ENCODE measurements at places on chromosomes 11 and 22.

DNA sequence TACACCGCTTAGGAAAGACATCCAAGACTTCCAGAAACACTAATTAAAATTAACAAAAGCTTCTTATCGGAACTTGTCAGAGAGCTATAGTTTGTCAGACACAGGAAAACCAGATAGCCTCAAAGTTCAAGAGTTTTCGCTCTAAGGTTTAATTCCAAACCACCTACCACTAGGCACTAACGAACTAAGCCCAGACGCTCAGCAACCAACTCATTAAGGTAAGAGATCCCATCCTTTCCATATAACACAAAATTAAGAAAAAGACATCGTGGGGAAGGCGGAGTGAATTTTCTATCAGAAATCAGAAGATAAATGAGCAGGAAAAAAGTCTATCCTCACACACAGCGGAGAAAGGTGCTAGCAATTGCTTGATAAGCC lies 382 bp downstream of the IMMP1L start:
- no peak for DNase-seq

DNA sequence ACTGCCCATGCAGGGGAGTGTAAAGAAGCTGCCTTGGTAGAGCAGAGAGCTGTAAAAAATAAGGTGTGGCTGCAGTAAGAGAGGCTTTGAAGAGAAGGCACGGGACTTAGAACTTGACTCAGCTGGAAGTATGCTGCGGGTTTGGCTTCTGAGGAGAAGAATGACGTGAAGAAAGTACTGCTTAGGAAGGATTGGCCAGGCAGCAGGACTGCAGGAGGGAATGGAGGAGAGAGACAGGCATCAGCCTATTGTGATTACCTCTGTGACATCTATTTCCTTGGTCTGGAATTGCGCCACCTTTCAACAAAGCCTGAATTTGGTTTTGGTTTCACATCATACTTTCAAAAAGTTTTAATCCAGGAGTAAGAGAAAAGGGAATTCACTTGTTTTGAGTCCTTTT lies 22.5 kb downstream of the PRRG4 start:
- no peak for DNase-seq

DNA sequence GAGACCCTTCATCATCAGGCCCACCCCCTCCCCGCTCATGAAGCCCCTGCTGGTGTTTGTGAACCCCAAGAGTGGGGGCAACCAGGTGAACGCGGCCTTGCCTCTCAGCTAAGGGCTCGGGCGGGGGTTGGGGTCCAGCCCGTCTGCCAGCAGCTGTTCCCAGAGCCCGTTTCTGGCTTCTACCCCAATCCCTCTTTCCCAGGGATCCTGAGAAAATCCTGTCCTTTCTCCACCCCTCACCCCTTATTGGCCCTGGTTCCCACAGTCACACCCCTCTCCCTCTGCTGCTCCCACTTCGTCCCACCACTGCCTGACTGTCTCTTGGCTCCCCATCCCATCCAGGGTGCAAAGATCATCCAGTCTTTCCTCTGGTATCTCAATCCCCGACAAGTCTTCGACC lies 9.4 kb upstream of the MDK start:
- no peak for DNase-seq

GRCh38 chr11:3086671-3087150 lies 29.5 kb upstream of the CARS1 start:
- DNase-seq: no peak

DNA sequence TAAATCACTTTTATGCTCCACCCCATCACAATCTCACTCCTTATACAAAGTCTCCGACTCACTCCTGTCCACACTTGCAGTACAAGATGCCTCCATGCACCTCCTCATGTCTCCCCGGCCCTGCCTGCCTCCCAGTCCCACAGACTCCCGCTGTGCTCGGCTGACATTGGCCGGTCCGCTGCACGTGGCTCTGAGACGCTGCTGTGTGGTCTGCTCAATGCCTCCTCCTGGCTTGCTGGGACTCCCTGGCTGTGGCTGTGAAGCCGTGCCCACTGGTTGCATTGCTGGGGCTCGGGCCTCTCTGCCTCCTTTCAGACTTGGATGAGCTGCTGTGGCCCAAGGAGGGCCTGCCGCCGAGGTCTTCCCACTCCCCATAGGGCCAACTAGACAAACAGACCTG lies 224.0 kb upstream of the B3GAT1 start:
- no peak for DNase-seq

- DNase-seq: no peak
Observed at GRCh38 chr11:24575392-24575791, 78.5 kb downstream of the LUZP2 start.

GRCh38 chr11:33394431-33395109 lies 137.4 kb downstream of the HIPK3 start:
- DNase-seq: no peak

- DNase-seq: no peak
Observed at GRCh38 chr22:22555596-22555995, 3.5 kb downstream of the PRAME start.

GRCh38 chr11:49505231-49505630 lies 296.8 kb upstream of the FOLH1 start:
- DNase-seq: no peak

DNA sequence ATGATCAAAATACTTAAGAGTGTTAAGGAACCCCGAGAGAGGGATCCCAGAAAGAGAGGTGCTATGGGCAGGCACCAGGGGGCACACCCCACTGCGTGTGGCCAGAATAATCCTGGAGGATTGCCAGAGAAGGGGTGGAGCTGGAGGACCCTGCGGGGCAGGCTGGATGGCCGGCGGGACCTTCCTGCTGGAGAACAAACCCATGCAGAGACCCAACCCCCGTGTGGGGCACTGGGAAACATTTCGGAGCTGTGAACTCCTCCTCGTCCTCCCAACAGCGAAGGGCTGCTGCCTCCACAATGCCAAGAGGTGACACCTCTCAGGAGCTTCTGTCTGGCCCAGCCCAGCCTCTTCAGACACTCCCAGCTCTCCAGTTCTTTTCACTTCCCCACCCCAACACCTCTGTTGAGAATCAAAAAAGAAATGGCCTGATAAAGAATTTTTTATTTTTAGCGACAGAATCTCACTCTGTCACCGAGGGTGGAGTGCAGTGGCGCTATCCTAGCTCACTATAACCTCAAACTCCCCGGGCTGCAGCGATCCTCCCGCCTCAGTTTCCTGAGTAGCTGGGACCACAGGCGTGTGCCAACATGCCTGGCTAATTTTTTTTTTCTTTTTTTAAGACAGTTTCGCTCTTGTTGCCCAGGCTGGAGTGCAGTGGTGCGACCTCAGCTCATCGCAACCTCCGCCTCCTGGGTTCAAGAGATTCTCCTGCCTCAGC lies 25.6 kb downstream of the RHOD start:
- DNase-seq: no peak

DNA sequence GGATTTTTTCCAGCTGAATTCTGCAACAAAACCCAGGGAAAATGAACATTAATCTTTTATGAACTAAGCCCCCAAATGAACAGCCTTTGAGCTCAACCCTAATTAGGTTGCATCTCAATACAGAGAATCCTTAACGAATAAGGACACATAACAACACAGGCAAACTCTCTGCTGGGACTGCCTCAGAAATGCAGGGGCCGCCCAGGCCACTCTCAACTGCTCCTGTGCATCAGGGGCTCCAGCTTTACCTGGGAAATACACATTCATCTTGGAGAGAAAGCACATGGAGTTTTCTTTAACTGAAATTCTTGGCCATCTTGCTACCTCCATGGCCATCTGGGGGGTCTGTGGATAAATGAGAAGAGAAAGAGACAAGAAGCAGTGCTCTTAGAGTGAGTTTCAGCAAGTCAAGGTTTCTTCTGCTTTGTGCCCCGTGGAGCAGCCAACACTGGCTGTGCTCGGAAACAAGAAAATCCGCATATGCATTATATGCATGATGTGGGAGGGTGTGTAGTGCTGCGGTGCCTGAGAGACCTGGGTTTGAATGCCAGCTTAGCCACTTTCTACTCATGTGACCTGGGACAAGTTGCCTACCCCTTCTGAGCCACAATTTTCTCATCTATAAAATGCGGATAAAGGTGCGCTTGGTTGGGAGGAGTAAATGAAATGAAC lies 81.9 kb upstream of the RCN1 start:
- no peak for DNase-seq

DNA sequence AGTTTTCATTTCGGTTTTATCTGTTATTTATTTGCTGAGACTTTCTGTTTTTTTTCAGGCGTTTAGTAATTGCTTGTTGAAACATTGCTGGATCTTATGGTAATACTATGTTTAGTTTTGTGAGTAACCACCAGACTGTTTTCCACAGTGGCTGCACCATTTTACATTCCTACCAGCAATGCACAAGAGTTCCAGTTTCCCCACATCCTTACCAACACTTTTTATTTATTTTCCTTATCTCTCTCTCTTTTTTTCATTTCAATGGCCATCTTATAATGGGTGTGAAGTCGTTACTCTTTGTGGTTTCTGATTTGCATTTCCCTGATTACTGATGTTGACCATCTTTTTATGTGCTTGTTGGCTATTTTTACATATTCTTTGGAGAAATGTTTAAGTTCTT lies 23.7 kb downstream of the USP47 start:
- no peak for DNase-seq

DNA sequence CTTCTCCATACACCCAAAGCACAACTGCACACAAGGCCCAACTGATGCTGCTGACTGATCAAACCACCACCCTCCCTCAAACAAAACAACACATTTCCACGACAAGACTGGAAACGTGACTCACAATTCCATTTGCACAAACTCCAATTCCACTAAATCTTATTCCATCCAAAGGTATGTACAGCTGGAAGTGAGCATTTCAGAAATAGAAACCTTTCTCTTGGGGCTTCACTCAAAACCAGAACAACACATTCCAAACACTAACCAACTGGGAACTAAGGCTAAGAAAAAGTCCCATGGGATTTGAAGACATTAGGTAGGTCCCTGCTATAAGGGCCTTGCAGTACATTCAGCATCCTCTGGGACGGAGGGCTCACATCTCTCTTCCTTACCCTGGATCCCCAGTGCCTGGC lies 19.6 kb downstream of the MORC2 start:
- DNase-seq: no peak

DNA sequence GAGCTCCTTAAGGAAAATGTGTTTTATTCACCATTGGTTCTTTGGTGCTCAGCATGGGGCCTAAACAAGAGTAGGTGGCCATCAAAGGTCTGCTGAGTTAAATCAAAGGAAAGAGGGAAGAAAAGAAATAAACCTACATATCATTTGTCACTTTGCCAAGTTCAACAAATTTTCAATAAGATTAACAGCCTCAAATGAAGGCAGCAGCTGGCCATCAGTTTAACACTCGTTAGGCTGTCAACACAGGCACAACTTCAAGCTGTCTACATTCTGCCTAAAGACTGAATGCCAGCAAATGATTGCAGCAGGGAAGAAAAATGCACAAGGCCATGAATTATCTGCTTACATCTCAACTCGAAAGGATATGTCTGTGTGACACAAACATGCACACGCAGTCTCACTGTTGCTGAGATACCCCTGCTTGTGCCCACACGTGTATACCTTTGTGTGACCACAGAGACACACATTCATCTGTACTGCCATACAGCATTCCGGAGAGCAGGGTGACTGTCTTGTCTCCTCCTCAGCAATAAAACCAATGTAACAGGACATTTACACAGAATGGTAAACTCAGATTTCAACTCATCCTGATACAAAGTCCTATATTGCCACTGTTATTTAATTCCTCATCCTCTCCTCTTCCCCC lies 40.1 kb downstream of the TRIM66 start:
- no peak for DNase-seq

- no peak for DNase-seq
Observed at GRCh38 chr11:18749681-18750319, 23.8 kb upstream of the IGSF22 start.

DNA sequence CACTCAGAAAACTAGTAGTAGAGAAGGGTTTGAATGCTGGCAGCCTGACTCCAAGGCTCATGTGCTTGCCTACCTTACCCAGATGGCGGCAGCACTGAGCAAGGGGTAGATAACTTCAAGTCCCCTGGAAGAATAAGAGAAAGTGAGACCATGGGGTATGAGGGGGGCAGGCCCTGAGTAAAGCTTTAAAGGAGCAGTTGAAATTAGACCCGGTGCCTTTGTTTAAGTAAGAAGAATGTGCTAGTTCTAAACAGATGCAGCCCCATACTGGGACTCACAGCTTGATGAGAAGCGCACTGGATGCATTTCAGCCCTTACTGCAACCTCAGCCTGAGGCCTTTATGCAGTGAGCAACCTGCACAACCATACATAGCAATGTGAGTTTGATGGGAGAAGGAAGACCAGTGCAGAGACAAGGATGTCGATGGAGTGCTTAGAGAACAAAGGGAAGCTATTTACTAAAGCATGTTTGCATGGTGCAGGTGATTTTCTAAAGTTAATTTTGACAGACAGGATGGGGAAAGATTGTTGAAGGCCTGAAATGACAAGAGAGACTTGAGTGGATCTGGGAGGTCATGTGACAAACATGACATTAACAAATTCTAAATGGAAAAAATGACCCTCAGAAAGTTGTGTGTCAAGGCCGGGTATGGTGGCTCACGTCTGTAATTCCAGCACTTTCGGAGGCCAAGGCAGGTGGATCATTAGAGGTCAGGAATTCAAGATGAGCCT lies 27.1 kb upstream of the TMA7B start:
- no peak for DNase-seq

DNA sequence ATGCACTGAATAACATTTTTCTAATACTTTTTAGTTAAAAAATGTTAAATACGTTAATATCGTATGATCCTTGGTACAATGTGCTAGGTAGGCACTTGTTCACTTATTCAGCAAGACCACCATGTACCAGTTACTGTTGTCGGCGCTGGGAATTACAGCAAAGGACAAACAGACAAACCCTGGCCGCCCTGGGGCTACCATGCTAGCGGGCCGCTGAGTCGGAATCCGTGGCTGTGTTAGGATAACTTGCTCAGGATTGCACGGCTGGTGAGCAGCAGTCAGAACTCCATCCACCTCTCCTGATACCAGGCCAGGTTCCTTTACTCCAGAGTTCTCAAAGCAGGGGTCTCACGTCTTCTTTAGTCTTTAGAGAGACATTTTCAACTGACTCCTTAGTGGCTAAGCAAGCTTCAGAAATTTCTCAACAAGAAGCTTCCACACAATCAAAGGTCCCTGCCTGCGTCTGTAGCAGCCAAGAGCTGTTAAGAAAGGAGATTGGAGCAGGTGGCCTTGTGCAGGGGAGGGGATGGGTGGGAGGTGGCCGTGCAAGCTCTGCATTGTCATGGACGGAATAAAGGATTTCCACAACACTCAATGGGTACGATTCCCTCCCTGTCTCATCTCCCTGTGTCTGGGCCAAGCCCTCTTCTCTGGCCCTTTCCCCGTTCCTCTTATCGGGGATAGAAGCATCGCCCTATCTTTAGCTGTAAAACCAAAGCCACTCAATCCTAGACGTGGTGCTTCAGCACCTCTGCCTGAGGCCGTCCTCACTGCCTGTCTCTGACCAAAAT lies 39.8 kb upstream of the NNMT start:
- no peak for DNase-seq
